ENCODE measurements at places on chromosomes 11 and 22.

DNA sequence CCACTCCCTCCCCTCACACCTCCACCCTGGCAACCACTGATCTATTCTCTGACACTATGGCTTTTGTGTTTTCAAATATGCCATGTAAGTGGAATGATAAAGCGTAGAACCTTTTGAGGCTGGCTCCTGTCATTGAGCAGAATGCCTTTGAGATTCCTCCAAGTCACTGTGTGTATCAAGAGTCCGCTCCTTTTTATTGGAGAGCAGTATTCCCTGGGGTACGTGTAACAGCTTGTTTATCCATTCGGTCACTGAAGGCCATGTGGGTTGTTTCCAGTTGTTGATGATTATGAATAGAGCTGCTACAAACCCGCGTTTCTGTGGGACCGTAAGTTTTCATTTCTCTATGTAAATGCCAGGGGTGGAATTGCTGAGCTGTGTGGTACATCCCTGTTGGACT is 10.3 kb downstream of the TP53I11 start:
- no peak for DNase-seq

- DNase-seq, result no peak
Observed at GRCh38 chr11:66934950-66935779, 23.0 kb downstream of the PC start.

GRCh38 chr11:92180664-92181251 is 43.9 kb upstream of the FAT3 start:
- DNase-seq, result no peak

- DNase-seq, result no peak
Observed at GRCh38 chr11:120039039-120039438, 98.9 kb downstream of the TRIM29 start.

DNA sequence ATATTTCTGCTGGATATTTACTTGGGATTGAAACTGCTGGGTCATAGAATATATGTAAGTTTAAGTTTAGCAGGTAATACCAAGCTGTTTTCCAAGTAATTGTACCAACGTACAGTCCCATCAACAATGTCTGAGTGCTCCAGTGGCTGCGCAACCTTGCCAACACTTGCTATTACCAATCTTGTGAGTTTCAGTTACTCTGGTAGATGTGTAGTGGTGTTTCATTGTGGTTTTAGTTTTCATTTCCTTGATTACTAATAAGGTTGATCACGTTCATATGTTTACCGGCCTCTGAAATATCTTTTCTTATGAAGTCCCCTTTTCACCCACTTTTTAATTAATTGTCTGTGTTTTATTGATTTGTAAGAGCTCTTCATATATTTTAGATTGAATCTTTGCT is 370.6 kb upstream of the CADM1 start:
- DNase-seq, result no peak

DNA sequence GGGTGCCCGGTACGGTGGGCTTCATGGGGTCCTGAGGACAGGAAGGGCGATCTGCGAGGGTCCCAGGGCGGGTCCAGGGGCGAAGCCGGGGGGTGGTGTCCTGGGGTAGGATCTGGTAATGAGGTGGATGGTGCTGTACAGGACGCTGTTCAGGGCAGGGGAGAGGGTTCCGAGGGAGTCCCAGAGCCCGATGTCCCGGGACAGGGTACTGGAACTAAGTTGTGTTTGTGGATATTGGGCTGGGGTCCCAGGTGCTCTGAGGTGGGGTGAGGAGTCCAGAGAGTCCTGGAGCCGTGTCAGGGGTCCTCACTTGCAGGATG is 426 bp downstream of the LZTR1 start:
- no peak for DNase-seq

DNA sequence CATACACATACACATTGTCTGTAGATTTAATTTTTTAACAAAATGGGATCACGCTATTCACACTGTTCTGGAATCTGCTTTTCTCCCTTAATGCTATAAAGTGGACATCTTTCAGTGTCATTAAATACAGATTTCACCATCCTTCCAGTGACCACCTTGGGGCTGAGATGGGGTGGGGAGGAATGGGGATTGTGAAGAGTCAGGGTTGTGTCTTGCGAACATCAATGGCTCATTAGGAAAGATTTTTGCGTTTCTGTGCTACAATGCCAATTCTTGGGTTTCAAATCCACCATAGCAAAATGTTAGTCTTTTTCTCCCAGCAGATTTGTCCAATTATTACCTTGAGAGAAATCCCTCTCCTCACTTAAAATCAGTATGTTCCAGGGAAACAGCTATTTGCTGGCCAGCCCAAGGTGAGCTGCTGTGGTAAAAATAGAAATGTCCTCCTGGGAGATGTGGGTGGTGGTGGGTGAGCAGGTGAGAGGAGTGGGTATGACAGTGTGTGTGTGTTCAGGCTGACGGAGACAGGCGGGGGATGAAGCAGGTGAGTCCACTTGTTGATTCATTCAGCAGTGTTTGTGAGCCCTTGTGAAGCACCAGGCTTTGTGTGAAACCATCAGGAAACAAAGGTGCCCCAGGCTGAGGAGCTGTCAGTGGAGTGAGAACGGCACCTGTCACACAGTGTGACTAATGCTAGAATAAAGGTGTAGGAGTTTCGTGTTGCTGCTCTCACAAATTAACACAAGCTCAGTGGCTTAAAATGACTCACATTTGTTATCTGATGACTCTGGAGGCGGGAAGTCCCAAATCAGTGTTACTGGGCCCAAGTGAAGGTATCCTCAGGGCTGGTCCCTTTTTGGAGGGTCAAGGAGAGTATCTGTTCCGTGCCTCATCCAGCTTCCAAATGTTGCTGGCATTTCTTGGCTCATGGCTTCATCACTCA is 1.7 kb upstream of the CBX6 start:
- no peak for DNase-seq

Data from NCI-H1092 (cell line).